Psoas muscle (tissue), 8 donors: ENCODE measurements at places on chromosomes 3 and 15.

DNA sequence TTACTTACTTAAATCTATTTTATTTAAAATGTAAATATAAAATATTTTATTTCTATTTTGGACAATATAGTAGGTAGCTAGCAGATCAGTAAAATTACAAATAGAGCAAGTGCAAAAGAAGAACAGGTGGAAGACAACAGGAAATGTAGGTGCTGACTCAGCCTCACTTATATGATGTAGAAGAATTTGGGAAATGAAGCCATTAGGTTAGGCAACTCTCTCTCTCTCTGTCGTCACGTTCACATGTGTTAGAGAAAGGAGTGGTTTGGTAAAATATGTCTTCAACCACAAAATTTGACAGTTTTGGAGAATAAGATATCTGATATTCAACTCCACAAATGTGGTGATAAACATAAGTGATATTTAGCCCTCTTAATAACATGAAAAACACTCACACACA lies 532.5 kb upstream of the KCNMB2 start:
- no peak overlapping the region for H3K27ac ChIP-seq
- H3K36me3 ChIP-seq: no peaks in the 10 kb centered on the region
- no peak for DNase-seq
- no peaks in the 10 kb centered on the region for H3K4me1 ChIP-seq
- no peaks in the 10 kb centered on the region for H3K27me3 ChIP-seq

- no peaks in the 10 kb centered on the region for H3K27me3 ChIP-seq
- H3K27ac ChIP-seq: no peak overlapping the region
- H3K4me1 ChIP-seq: no peaks in the 10 kb centered on the region
- H3K36me3 ChIP-seq: no peaks in the 10 kb centered on the region
- no peak overlapping the region for H3K4me3 ChIP-seq
- DNase-seq: no peak
Observed at GRCh38 chr3:77489216-77489615, 449.3 kb downstream of the ROBO2 start.

GRCh38 chr3:28940994-28941393 lies 339.9 kb upstream of the RBMS3 start:
- H3K4me3 ChIP-seq: no peak overlapping the region
- no peak for DNase-seq
- H3K36me3 ChIP-seq: no peaks in the 10 kb centered on the region
- no peak overlapping the region for H3K27ac ChIP-seq
- H3K27me3 ChIP-seq: no peaks in the 10 kb centered on the region

DNA sequence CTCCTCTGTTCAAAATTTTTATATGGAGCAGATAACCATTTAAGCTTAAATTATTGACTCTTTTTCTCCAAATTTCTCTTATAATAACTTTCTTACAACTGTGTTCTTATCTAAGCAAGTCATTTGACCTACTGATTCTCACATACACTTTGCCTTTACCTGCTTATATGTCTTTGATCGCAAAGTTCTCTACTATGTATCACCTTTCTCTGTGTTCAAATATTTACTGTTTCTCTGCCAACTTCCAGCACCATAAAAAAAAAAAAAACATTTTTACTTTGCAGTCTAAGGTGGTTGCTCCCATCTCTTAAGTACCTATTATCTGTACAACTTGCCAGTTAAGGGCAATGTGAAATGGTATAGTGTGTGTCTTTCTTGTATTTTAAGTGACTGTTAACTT lies 100.8 kb upstream of the DPH6 start:
- H3K4me3 ChIP-seq: no peak overlapping the region
- DNase-seq: no peak
- H3K27me3 ChIP-seq: no peaks in the 10 kb centered on the region
- no peaks in the 10 kb centered on the region for H3K36me3 ChIP-seq
- H3K27ac ChIP-seq: no peak overlapping the region

DNA sequence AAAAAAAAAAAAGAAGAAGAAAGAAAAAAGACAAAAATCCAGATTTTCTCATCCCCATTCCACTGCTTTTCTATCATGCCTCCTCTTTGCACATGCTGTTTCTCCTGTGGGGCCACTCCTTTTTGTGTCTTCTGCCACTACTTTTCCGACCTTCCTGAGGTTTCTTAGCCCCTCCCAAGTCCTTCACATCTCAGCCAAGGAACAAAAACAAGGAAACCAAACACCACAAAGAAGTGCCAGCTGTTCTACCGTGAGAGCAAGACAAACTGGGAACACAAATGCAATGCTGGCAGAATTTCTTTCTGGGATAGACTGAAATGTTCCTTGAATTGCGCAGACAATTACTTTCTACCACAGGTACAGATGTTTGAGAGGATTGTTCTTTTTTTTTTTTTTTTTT lies 83.2 kb downstream of the MB21D2 start:
- H3K4me1 ChIP-seq: peaks cover 25% of the 10 kb centered on the region
- H3K27me3 ChIP-seq: no peaks in the 10 kb centered on the region
- H3K4me3 ChIP-seq: no peak overlapping the region
- H3K27ac ChIP-seq: no peak overlapping the region
- no peak for DNase-seq
- no peaks in the 10 kb centered on the region for H3K36me3 ChIP-seq

DNA sequence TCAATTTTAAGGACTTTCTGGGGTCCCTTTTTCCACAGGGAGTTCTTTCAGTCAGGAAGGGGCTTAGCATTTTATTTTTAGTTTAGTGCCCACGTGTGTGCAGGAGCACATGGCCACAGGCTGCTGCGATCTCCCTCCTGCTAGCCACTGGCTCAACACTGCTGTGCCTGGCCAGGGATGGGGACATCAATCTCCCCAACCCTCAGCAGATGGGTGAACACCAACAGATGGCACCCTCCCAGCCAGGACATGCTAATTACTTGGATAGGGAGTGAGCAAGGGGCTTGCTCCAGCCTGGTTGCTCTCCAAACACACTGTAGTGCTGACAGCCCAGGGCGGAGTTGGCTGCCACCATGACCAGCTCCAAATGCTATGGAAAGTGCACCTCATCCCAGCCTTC lies 7.4 kb upstream of the RIOX2 start:
- no peak overlapping the region for H3K4me3 ChIP-seq
- no peaks in the 10 kb centered on the region for H3K36me3 ChIP-seq

DNA sequence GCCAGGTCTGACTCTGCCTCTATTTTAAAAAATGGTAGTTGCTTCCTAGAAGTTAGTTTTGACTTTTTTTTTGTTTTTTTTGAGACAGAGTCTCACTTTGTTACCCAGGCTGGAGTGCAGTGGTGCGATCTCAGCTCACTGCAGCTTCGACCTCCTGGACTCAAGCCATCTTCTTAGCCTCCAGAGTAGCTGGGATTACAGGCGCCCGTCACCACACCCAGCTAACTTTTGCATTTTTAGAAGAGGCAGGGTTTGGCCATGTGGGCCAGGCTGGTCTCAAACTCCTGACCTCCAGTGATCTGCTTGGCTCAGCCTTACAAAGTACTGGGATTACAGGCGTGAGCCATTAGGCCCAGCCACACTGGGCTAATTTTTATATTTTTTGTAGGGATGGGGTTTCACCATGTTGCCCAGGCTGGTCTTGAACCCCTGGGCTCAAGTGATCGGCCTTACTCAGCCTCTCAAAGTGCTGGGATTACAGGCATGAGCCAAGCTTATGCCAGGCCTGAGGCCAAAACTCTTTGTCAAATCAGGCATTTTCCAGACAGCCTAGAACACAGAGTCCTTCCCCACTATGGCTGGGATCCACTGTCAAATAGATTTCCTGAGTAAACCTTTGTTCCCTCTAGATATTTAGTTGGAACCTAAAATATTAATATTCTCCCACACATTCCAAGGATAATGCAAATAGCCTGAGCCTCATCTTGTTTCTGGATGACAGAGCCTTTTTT lies 13.7 kb downstream of the C3orf62 start:
- no peak overlapping the region for H3K4me3 ChIP-seq
- peaks cover 6% of the 10 kb centered on the region for H3K4me1 ChIP-seq
- no peak overlapping the region for H3K27ac ChIP-seq
- H3K36me3 ChIP-seq: no peaks in the 10 kb centered on the region
- H3K27me3 ChIP-seq: no peaks in the 10 kb centered on the region

GRCh38 chr3:179452176-179452564 lies 900 bp upstream of the GNB4 start:
- H3K4me1 ChIP-seq: peaks cover 3% of the 10 kb centered on the region
- H3K4me3 ChIP-seq: peak overlapping the region; percentile 73
- DNase-seq: no peak
- peak overlapping the region; percentile 80 for H3K27ac ChIP-seq

- peaks cover 55% of the 10 kb centered on the region for H3K27me3 ChIP-seq
- DNase-seq: no peak
- H3K36me3 ChIP-seq: no peaks in the 10 kb centered on the region
Observed at GRCh38 chr15:79432345-79433275, 474 bp downstream of the MINAR1 start.
